ENCODE measurements at places on chromosomes 11 and 22.

GRCh38 chr11:1222491-1223345 lies at the start of gene MUC5B:
Gene MUC5B (plus strand): TSS chr11:1223066. CDS start chr11:1223124, 58 bp downstream.
- DNase-seq = no peak

GRCh38 chr11:57644748-57645688 lies 4.7 kb downstream of the YPEL4 start:
- peak; percentile 45 for DNase-seq

GRCh38 chr11:129346916-129347315 lies 28.7 kb upstream of the BARX2 start:
- no peak for DNase-seq

DNA sequence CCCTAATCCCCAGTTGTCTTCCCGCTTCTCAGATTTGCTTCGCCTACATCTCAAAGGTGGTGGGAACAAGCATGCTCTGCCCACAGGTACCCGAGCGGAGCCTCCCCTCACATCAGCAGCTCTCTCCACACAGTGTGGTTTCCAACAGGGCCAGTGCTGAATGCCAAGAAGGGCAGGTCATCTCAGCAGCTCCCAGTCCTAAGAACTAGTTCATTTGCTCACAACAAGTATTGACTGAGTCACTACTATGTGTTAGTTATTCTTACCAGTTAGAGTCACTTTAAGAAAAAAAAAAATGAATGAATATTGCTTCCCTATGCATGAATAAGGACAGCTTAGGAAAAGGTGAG lies 66.2 kb downstream of the THAP12 start:
- DNase-seq = no peak

DNA sequence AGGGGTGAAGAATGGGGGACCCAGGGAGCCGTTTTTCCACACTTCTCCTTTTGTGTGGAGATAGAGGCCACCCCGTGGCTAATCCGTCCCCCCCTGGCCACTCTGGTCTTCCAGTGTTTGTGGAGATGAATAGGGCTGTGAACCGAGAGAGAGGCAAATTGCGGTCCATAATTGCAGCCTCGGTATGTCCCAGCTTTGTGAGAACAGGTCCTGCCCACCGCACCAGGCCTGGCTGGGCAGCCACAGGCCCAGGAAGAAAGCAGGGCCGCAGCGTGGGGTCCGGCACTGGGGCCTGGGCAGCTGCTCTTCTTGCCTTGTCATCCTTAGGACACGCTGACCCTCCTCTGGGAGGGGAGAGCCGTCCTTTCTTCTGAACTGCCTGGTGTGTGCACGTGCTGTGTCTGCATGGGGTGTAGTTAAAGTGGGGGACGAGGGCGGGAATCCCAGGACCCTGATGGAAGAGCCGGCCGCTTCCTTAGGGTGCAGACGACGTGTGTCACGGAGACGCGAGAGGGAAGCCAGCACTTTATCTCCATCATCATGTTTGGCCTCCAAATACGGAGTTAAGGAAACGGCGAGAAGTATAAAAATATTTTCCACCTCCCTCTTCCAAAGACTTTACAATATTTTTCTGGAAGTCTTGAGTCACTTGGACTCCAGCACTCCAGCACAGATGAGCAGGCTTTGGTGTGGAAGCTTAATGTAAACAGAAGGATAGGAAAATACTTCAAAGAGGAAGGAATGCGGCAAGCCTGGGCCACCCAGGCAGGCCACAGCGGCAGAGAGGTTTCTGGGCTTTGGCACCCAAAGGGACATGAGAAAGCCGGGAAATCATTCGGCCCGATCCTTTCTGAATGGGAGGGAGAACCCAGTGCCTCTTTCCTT lies 1248.4 kb downstream of the BRD1 start:
- DNase-seq = no peak

- no peak for DNase-seq
Measured at GRCh38 chr11:1916986-1917522, 2.4 kb upstream of the TNNT3 start.

GRCh38 chr11:109275931-109276330 lies 146.1 kb upstream of the C11orf87 start:
- DNase-seq = no peak

- no peak for DNase-seq
Measured at GRCh38 chr22:45991098-45991497, 14.1 kb upstream of the WNT7B start.

DNA sequence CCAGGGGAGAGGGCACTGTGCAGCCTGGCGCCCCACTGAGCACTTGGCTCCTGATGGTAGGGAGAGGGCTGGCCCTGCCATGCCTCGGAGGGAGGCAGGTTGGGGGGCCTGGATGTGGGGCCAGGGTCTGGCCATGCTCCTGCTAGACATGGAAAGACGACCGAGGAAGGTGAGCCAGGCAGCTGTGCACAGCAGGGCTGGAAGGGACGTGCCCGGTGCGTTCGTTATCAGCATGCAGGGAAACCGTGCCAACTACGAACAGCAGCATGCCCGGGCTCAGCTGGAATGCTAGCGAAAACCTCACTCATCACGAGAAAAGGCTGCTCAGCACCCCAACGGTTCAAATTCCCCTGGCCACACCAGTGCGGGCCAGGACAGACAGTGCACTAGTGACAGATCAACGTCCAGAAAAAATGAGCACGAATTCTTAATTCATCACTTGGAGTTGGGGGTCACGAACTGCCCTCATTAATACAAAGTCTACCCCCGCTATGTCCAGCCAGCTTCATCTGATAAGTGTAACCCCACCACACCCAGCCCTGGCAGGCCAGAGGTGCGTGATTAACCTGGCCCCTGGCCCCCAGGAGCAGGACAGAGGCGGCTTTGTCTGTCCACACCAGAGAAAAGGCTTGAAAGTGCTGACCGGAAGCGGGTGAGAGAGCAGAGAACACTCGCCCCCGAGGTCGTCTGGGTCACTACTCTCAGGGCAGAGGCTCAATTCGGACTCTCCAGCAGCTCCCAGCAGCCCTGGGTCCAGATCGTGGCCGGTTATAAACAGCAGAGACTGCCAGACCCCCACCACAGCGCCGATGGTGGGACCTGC lies 84.2 kb downstream of the CELSR1 start:
- DNase-seq = no peak

DNA sequence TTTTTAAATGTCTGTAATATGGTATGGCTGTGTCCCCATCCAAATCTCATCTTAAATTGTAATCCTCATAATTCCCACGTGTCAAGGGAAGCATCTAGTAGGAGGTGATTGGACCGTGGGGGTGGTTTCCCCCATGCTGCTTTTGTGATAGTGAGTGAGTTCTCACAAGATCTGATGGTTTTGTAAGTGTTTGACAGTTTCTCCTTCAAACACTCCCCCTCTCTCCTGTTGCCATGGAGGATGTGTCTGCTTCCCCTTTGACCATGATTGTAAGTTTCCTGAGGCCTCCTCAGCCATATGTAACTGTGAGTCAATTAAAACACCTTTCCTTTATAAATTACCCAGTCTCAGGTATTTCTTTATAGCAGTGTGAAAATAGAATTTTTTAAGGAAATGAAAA lies 31.1 kb upstream of the CD44 start:
- DNase-seq = no peak

- no peak for DNase-seq
Measured at GRCh38 chr11:85182441-85183387, 444.4 kb downstream of the DLG2 start.

GRCh38 chr11:119560961-119561360 lies 138.0 kb upstream of the THY1 start:
- no peak for DNase-seq

- no peak for DNase-seq
Measured at GRCh38 chr11:129644326-129644725, 171.3 kb upstream of the TMEM45B start.

- no peak for DNase-seq
Measured at GRCh38 chr11:120633616-120634393, 122.3 kb downstream of the GRIK4 start.

DNA sequence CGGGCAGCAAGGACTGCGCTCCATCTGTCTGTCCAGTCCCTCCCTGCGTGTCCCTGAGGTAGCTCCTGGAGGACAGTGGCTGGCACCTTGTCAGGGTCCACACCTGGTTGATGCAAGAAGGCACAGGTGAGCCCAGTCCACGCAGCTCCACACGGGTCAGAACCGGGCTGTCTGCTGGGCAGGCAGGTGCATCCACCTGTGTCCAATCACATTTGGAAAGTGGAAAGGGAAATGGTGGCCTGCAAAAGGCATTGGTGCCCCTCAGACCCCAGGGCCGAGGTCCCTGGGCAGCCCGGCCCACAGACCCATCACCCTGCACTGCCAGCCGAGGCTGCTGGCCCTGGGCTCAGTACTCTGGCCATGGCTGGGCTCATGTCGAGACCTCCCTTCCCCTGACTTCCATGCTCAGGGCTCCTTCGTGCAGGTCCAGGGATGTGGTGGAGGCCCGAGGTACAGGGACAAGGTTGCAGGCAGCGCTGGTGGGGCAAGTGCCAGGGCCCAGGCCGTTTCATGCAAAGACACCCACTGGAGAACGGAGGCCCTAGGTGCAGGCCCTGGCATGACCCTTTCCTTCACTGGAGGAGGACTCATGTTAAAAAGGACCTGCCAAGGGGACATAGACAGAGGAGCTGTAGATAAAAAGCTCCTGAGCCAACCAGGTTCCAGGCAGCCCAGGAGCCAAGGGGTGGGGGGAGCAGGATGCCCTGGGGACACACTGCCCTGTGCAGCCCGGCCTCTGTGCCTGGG lies 38.9 kb upstream of the TH start:
- no peak for DNase-seq

DNA sequence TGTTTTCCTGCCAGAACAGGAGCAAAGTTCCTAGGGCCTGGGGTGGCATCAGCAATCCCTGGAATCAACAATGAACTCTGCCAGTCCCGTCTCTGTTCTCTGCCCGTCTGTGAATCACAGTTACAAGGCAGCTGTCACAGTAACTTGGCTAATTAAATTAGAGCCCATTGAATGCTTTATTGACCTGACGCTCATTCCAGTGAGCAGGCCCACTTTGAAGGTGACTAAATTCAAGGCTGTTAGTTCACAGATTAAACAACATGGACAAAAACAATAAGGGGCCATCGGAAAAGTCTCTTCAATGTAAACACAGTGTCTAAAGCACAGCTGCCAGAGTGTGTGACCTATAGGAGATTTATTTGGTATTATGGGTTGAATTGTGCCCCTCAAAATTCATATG lies 17.7 kb upstream of the TMPRSS5 start:
- no peak for DNase-seq

GRCh38 chr22:39722501-39722900 lies 151.9 kb downstream of the CACNA1I start:
- DNase-seq = no peak

- no peak for DNase-seq
Measured at GRCh38 chr11:57269571-57270021, 32.5 kb upstream of the APLNR start.

- DNase-seq = no peak
Measured at GRCh38 chr22:23816156-23816976, 22.4 kb downstream of the DERL3 start.

DNA sequence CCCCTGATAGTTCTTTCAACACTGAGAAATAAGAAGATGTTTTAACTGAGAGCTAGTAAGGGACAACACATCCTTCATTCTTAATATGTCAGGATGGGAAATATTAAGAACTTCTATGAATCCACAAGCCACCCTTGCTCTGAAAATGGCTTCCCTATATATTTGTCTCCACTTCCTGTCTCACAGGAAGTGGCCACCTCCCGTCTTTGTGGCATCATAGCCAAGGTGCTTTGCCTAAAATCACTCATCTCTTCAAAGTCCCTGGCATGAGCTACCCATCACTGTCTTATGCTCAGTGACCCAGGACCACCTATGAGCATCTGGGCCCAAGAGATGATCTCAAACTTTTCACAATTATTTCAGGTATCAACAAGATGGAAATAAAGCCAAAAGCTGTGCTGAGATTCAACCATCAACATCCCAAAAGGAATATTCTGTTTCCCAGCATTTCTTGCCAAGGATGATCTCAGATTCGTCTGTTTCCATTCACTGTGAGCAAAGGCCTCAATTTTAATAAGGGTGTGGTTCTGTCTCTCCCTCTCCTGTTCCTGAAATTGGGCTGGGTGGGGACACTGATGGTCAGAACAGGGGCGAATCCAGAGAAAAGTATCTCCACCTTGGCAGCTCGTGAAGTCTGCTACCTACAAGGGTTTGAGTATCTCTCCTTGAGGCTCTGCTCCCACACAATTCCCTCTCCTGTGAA lies 493.9 kb downstream of the MN1 start:
- no peak for DNase-seq

- DNase-seq = no peak
Measured at GRCh38 chr11:1051356-1052132, 15.0 kb upstream of the MUC6 start.

DNA sequence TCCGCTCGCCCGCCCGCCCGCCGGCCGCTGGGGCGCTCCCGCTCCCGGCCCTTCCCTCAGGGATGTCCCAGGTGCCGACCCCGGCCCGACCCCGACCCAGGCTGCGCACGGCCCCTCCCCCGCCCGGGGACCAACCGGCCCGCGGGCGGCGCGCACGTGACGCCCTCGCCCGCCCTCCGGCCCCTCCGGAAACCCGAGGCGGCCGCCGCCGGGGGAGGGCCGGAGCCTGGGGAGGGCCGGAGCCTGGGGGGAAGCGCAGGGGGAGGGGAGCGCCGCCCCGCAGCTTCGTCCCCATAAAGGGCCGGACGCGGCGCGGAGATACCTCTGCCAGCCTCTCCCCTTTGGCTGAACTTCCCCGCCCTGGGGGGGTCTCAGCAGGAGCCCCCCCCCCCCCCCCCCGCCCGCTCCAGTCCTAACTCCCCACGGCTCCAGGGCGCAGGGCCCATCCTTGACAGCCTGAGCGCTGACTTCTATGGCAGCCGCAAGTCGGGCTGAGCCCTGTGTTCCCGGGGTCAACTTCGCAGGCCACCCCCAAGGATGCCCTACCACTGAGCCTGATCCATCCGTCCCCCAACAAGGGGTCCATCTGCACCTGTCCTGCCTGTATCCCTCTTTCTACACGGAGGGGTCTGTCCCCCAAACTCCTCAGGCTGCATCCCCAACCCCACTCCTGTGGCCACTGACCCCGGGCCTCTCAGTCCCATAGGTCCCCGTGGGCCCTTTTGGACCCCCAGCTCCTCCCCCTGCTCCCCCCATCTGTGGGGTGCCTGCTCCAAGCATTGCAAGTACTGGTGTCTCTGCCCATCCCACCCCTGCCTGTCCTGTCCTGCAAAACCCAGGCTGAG lies at the start of gene MAPK12:
TSS of gene MAPK12 (minus strand) at position 69 of the 845 bp plus-strand sequence. CDS start 174 bp downstream, outside the sequence.
- no peak for DNase-seq

DNA sequence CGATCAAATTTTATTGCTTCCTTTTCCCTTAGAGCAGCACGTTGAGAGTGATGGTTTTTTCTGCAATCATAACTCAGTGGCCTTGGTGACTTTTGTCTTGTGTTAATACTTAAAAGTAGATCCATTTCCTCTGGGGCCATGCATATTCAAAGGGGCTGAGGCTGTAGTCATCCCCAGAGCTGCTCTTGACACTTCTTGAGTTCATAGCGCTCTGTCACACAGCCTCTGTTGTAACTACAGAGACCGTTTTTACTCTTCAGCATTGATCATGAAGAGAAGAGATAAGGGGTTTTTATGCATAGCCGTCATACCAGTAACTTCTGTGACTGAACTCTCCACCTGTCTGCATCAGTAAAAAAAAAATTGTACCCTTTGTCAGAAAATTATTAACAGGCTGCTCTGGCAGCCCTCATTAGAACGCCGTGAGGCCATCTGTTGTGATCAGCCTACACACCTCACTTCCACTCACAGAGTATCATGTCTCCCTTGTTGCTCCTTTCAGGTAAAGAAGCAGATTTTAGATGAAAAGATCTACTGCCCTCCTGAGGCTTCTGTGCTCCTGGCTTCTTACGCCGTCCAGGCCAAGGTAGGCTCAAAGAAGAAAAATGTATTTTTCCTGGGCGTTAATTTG lies 38.4 kb downstream of the NF2 start:
- DNase-seq = no peak

GRCh38 chr11:68302670-68303069 lies 9.7 kb upstream of the LRP5 start:
- DNase-seq = no peak

GRCh38 chr11:122030286-122030685 lies 85.7 kb downstream of the BLID start:
- no peak for DNase-seq
